ENCODE measurements at places on chromosomes 11 and 22.

- no peak for DNase-seq
Observed at GRCh38 chr11:92827132-92827531, 142.3 kb upstream of the MTNR1B start.

- DNase-seq = no peak
Observed at GRCh38 chr11:134612140-134613030, 200.3 kb upstream of the B3GAT1 start.

DNA sequence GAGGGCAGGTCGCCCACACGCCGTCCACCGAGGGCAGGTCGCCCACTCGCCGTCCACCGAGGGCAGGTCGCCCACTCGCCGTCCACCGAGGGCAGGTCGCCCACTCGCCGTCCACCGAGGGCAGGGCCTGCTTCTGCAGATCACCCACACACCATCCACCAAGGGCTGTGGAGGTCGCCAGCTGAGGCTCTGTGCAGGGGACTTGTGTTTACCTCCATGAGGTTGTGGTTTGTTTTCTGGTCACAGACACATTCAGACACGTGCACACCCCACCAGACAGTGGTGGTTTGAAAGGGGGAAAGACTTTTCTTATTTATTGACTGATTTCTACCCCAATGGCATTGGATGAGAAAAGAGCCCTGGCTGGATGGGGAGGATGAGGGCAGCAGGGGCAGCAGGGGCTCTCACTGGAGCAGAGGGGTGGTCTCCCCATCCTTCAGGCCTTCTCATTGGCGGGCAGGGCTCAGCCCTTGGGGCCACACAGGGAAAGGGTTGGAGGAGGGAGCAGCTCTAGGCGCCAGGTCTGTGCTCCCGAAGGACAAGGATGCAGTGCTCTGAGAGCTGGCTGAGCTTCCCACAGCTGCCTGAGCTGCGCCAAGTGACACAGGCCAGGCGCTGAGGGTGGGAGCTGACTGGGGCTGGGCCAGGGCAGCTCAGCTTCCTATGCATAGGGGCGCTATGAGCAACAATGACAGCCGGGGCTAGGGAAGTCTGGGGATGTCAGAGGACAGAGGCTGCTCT is 252.6 kb upstream of the B3GAT1 start:
- DNase-seq = no peak

DNA sequence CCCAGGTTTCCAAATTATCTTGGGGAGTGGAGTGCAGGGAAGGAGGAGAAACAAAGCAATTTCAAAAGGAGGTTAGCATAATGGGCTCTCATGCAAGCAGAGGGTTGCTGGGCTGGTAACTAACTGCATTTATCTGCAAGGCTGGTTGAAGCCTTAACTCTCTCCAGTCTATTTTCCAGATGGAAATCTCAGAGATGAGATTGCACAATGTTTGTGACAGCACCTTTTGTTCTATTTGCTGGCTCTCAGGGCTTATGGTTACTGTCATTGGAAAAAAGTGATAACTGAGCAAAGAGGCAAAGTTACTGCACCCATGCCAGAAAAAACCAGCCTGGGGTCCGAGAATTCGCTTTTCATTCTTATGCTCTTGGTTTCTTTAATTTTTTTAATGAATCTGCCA is 33.2 kb downstream of the ABCC8 start:
- DNase-seq = no peak

- DNase-seq = no peak
Observed at GRCh38 chr11:35158701-35159510, 19.9 kb downstream of the CD44 start.

DNA sequence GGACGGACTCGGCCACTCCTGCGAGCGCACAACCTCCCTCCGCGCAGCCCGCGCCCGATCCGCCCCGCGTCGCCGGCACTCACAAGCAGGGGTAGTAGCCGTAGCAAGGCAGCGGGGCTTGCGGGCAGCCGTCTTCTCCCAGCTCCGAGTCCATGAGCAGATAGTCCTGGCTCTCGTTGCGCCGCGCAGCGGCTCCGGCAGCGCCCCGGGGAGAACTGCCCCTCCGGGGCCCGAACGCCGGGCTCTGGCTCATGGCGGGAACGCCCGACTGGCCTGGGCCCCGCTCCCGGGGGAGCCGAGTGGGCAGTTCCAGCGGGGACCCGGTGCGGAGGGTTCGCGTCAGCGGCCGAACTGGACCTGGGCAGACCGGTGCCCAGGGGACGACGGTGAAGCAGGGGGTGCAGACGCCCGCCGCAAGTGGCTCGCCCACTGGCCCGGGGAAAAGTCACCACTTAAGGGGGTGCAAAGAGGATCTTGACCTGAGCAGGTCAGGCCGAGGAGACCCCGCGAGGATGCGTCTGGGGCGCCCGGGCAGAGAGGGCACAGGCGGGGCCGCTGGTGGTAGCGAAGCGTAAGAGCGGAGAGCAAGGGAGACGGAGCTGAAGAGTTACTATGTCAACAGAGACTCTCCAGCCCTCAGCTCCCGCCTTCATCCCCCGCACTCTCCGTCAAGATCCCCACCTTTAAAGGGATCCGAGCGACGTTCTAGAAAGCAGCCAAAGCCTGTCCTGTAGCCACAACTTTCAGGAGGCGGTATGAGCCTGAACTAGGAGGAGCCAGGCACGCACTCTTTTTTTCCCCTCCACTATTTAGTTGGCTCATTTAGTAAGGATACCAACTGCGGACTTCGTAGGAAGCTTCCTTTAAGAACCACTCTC is at the start of gene TRPC6:
TSS of gene TRPC6 (minus strand) at position 757 of the 878 bp plus-strand sequence. CDS start at position 253, 504 bp downstream.
- peak; percentile 28 for DNase-seq

GRCh38 chr22:46125816-46126765 is 24.2 kb upstream of the PPARA start:
- no peak for DNase-seq

DNA sequence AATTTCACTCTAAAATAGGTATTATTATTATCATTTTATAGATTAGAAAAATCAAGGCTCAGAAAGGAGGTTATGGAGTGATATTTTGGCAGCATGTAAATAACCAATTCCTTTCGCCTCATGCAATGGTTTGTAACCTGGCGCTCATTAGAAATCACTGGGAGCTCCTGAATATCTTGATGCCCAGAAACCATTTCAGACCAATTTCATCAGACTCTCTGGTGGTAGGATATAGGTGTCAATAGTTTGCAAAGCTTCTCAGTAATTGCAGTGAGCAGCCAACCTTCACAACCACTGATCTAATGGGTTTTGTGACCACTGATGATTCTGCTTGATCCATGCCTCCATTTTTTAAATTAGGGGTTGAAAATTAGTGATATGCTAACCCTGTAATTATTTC is 57.8 kb upstream of the ZC3H12C start:
- DNase-seq = no peak

- DNase-seq = no peak
Observed at GRCh38 chr22:27627444-27627833, 174.1 kb downstream of the MN1 start.

DNA sequence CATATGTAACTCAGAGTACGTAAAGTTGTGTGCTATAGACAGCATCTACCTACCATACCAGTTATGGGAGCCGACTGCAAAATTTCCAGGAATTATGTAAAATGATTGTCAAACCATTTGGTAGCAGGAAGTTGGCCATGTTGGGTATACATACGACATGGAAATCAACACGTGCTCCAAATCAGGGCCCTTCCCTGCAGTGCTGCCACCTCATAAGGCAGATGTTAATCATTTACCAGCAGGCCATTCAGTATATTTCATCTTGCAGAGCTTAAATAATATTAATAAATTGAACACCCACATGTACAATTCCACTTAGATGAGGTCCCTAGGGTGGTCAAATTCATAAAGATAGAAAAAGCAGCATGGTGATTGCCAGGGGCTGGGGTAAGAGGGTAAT is 9.8 kb downstream of the MS4A18 start:
- DNase-seq = no peak

DNA sequence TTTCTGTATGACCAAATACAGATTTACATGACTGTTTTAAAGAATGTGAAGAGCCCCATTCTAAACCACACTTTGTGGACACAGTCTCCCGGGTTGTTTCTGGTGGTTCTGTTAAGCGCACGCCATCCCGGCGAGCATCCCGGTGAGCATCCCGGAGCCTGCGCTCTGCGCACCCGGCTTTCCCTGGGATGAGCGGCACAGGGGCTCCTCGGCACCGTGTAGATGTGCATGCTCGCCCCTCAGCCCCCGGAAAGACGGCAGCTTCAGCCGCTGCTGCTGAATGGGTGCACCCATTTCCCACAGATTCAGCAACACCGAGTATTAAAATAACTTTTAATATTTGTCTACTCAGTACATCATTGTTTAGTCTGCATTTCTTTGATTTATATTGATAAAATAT is 36.0 kb downstream of the GLB1L2 start:
- DNase-seq = no peak

- no peak for DNase-seq
Observed at GRCh38 chr11:76653012-76653673, 17.4 kb downstream of the LRRC32 start.

- no peak for DNase-seq
Observed at GRCh38 chr11:40825201-40825834, 634.1 kb downstream of the LRRC4C start.

- no peak for DNase-seq
Observed at GRCh38 chr22:22210375-22210774, 34.2 kb upstream of the VPREB1 start.

DNA sequence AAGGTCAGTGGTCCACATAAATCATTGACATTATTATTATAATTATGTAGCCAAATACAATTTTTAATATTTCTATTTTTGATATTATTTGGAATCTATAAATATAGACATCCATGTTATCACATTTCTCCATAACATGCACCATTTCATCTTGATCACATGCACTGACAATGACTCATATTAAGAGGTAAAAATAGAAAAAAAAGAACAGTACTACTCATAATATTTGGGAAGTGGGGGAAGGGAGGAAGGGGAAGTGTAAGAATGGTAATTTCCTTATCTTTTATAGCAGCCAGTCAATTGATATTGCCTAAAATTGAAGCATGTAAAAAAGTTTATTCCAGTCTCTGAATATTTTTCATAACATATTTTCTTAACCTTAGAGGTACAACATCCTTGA is 72.3 kb downstream of the ADM start:
- no peak for DNase-seq

GRCh38 chr22:44930016-44930710 is 79.6 kb downstream of the PHF21B start:
- no peak for DNase-seq

- no peak for DNase-seq
Observed at GRCh38 chr22:22773979-22774604, 113.5 kb upstream of the IGLL5 start.

GRCh38 chr11:105333153-105333552 is 193.6 kb upstream of the CARD18 start:
- DNase-seq = no peak

DNA sequence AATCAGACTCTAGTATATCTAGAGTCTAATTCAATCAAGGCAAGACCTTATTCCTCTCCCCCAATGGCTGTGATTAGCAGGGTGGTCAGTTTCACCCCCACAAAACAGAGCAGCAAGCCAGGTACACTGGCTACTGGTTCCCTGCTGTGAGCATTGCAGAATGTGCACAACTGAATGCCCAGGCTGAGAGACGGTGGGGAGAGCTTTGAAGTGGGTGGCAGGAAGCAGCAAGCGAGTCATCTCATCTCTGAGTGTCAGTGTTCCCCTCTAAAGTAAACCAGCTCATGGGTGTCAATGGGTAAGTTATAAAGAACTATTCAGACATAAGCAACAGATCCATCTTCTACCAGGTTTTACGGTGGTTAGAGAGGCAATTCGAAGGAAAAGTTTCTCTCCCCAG is 37.6 kb downstream of the GAB4 start:
- no peak for DNase-seq

- no peak for DNase-seq
Observed at GRCh38 chr11:127059750-127060149, 59.2 kb upstream of the KIRREL3 start.

DNA sequence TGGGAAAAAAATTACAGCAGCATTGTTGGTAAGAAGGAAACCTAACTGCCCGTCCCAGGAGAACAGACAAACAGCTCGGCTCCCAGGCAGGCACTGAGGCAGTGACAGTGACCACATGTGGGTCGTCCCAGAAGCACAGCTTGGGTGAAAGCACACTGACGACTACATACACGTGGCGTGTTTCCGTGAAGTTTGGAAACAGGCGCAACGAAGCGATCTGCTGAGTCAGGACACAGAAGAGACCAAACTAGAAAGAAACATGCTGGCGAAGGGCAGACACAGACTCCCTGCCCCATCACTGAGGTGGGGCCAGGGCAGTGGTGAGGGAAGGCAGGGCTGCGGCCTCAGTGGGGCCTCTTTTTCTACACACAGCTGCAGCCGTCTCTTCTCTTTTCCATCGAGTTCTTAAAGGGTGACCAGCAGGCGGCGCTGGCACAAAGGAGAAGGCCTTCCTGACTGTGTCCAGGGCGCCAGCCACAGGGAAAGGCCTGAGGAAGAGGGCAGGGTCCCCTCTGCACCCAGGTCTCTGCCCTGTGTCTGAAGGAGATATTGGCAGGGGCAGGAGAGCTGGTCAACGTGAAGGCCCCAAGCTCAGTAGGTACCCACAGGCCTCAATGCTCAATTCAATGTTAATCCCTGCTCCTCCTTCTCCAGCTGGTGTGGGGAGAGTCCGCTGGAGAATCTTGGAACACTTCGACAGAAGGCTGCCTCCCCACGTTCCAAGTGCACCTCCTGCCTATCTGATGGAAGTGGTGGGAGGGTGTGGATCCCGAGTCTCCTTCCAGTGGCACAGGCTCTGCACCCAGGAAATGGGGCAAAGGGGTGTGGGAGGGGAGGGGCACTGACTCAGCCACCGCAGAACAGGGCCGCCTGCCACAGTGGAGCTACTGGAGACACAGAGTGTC is 19.9 kb downstream of the CARS1 start:
- peak; percentile 44 for DNase-seq

DNA sequence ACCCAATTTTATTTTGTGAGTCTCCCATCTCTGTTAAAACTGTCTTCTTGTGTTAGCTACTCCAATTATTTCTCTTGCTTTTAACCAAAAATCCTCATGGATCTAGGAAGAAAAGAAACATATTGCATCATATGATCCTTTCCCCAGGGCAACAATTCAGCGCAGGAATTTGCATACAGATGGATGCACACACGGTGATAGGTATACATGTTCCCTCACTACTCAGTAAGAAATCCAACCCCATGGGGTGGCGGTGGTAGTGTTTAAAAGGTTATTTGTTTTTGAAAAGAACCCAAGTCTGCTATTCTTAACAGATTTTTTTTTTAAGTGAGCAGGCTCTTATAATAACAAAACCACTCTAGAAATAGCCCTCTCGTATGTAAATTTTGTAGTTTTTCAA is 4.2 kb upstream of the SYN3 start:
- DNase-seq = no peak

DNA sequence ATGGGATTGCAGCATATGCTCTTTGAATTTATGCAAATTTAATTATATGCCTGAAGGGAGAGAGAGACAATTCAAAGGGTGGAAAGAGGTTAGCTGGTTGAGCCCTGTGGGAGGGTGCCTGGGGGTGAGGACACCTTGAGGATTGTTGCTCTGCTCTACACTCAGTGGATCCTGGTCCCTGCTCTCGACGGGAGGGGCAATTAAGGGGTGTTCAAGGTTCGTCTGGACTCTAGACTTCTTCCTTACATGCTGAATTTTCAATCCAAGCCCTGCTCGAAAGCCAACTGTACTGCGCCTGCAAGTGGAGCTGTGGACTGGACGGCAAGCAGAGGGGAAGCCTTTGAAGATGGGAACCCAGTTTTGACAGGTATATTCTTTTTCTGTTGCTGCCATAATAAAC is 15.5 kb upstream of the OR5M11 start:
- DNase-seq = no peak

GRCh38 chr11:108289699-108290098 is 66.8 kb downstream of the ATM start:
- peak; percentile 26 for DNase-seq

Measured in NCI-H345 (cell line).